ENCODE measurements at places on chromosomes 6 and 20. TPM values are rescaled to one million over a fixed set of nuclear protein-coding genes. Genes with fewer than 3 reads are reported as not detected.

RFX6 gene
- not detected for total RNA-seq

- no peak for DNase-seq
These were observed 517.5 kb downstream of the CDKAL1 start for GRCh38 chr6:21051777-21052176.

- no peak for DNase-seq
These were observed 2.7 kb downstream of the COL21A1 start for GRCh38 chr6:56244528-56245253.

DNA sequence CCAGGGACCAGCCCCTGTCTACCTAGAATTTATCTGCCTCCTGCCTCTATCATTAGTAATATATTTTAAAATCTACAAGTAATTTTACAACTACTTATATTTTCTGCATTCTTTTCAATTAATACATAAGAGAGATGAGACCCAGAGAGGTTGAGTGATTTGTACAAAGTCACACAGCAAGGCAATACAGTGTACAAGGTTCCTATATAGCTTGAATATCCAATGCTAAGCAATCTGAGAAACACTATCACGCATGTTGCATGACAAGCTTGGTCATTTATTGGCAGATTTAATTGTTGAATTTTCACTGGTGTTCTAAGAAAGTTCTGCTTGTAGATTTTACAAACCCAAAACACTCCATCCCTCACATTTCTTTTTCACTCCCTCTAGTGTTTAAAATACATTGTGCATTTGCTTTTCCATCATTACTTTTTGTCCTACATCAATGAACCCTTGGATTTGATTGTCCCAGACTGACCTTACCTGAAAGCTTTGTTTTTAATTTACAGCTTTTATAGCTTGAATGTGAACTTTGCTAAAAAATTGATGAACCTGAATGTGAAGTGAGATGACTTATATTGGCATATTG is 520.9 kb upstream of the CITED2 start:
- DNase-seq, result no peak

GRCh38 chr20:44572551-44573500 is 9.6 kb upstream of the PKIG start:
- DNase-seq, result peak; percentile 83

FAM8A1 gene
- total RNA-seq, result 4.8 TPM

MOCS1 gene
- total RNA-seq, result 16.9 TPM

DNA sequence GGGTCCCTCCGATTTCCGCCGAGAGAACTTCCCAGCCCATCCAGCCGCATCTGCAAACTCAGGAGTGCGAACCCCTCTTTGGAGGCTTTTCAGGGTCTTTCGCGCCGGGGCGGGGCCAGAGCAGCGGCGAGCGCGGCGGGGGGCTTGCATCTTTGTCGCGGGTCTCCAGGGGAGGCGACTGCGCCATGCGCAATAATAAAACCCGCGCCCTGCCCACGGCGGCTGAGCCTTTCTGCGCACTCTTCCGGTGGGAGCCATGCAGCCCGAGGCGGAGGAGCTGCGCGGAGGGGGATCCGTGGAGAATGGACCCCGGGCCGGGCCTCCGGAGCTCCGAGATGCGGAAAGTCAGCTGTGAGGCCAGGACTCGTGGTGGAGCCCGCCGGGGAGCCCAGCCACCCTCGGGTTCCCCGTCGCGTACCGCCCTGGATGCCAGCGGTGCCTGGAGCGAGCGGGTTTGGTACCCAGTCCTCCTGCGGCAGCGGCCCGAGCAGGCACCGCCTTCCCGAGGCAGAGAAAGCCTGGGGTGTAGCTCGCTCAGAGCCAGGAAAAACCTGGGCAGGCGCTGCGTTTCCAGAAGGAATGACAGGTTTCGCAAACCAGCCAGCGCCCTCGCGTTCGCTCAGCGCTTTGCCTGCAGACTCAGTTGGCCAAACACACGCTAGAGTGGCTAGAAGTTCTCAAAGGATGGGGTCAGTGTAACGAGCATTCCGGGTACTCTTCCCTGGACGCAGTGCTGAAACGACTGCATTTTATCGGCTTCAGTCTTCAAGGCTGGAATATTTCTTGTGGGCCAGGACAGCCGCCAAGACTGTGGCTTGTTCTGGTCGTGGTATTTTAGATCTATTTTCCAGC is 1.2 kb downstream of the AKAP12 start:
- peak; percentile 26 for DNase-seq

DNA sequence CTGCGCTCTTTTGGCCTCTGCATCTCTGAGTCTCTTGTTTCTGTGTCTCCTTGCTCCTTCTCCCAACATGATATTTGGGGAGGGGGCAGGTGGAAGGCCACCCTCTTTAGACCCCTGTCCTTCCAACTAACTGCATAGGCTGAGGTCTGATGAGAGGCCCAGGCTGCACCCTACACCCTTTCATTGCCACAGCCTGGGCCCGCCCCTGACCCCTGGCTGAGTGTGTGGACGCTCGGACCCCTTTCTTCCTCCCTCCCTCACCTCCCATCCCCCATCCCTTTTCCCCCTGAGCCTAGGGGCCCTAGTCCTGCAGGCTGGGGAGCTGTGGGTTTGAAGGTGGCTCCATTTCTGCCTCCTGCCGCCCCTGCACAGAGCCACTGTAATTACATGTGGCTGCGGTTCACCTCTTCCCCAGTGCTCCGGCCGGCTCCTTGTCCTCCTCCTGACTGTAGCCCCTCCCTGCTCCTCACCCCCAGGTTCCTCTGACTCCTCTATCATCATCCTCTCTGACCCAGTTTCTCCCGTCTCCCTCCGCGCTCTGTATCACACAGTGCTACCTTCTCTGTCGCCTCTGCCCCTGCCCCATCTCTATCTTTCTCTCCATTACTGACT is 6.8 kb downstream of the MDFI start:
- no peak for DNase-seq

MAFB gene
- not detected for total RNA-seq

DNA sequence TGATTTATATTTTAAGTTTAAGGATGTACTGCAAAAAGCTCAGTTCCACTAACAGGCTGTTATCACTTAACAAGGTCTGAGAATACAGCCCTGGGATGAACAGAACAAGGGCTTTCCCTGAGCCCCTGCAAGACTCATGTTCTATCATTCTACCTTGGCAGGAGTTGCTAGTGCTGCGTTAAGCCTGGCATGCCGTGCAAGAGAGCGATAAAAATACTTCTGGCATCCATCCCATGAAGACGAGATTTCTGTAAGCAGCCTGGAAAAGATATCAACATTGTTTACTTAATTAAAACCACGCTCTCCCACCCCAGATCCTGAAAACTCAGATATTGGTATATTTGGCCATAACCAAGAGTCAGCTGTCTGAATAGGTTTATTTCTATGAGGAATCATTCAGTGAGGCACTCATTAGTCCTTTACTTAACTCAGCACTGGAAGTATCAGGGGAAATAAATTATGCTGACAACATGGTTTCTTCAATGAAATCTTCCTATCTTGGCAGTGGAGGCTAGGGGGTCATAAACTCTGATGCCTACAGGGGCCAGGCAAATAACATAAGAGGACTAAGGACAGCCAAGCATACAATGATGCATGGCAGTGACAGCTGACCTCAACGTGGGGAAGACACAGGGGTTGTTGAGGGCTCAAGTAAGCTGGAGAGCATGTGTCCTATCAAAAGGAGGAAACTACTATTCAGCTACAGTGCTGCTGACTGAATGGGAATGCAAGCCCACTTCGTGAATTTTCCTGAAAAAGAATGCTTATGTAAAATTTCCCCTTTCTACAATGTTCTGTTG is 37.6 kb upstream of the LYRM2 start:
- DNase-seq, result no peak

DNA sequence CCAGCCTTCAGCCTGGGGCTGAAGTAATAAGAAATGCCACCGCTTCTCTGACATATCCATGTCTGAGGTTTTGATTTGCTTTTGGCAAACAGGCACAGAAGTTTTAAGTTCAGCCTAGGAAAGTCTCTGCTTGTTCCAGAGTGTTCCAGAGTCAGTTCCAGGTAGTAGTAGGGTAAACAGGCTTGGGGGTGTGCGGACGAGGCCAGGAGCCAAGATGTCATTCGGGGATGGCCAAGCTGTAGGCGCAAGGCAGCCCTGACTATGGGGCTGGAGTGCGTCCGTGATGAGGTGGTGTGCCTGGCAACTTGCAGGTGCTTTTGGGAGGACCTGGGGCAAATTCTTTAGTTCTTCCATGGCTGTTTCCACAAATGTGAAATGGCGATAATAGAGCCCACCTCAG is 60.3 kb downstream of the IRF4 start:
- no peak for DNase-seq

- no peak for DNase-seq
These were observed 46.3 kb downstream of the MCM8 start for GRCh38 chr20:5996765-5997164.

SMLR1 gene
- not detected for total RNA-seq

DNA sequence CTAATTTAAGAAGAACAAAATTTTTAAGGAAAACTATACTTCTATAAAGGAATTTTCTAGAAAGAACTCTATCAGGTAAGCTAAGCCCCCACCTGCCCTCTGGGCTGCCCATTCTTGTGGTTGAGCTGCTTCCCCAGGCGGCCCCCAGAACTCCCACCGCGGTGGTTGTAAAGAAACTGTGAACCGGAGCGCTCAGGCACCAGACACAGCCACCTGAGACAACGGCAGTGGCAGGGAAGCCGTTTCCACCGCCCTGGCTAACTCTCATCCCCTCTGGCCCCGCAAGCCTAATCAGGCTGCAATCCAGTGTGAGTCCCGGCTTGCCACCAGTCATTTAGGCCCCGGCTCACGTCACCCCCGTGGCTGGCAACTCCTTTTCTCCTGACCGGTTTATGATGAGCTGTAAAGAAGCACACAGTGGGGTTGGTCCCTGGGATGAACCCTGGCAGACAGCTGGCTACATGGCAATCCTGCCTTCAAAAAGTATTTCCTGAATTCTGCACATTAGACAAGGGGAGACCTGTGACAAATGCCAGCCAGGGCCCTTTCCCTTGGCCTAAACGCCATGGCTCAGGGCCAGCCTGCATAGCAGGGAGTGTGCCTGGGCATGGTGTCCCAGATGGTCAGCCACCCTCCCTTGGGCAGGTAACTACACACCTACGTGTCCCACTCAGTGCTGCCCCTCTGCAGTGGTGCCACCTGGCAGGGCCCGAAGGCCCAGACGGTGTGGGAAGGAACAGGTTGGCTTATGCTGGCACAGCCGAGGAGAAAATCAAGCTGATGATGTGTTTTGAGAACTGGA is 63.8 kb upstream of the GPR31 start:
- no peak for DNase-seq

- no peak for DNase-seq
These were observed 17.8 kb upstream of the CCR6 start for GRCh38 chr6:167105060-167105459.

DNA sequence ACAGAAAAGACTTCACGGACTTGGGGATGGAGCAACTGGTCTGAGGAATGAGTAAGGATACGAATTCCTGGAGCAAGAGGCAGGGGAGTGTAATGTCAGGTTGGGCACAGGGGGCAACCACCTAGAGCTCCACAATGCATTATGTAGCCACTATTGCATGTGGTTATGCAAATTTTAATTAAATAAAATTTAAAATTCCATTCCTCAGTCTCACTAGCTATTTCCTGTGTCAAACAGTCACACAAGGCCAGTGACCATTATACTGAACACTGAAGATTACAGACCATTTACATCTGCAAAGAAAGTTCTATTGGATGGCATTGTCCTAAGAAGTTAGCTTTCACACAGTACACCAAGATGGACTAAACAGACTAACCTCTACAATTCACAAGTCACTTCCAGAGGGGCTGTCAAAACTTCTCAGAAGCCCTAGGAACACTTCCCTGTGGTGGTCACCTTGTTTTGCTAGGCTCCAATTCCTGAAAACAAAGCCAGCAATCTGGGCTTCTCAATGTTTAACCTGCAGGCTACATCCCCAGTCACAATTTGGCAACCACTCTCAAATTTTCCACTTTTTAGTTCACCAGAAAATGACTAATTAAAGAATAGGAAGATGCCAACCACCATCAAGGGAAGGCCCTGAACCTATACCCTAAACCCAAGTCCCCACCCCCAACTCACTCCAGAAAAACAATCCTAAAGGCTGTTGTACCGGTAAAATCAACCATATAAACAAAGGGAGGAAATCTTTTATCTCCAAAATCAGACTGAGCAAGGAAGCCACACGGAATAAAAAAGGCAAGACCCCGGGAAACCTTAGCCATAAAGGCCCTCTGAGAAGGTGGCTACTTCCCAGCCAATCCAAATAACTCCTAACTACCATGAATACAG is 34.2 kb upstream of the C20orf203 start:
- peak; percentile 74 for DNase-seq

DNA sequence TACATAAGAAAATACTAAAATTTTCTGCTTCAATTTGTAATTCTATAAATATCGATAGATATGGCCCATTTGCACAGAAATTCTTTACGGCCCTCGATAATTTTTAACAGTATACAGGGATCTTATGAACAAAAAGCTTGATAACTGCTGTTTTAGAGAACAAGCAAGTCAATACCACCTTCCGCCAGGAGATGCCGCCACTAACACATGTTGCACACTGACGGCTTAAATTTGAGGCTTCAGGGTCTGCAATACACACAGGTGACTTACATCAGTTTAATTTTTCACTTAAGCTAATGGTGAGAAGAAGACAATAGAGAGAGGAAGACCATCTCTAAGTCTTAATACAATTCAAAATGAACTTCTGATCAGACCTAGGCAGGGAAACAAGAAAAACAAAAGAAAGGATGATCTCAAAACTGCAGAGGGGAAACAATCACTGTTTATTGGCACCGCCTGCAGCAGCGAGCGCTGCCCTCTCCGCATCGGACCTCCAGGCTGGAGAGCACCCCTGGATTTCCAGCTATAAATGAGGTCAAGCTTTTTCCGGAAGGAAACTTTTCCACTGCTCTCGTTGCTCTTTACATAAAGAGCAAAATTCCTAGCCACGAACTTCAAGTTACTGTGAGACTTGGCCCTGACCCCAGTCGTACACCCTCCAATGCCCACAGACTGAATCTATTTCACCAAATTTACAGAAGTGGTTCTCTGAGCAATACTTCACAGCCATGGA is 53.9 kb downstream of the OTOR start:
- DNase-seq, result peak; percentile 41

GRCh38 chr6:34888514-34888856 is 570 bp upstream of the ANKS1A start:
- DNase-seq, result no peak

TAAR9 gene
- total RNA-seq, result not detected

DNA sequence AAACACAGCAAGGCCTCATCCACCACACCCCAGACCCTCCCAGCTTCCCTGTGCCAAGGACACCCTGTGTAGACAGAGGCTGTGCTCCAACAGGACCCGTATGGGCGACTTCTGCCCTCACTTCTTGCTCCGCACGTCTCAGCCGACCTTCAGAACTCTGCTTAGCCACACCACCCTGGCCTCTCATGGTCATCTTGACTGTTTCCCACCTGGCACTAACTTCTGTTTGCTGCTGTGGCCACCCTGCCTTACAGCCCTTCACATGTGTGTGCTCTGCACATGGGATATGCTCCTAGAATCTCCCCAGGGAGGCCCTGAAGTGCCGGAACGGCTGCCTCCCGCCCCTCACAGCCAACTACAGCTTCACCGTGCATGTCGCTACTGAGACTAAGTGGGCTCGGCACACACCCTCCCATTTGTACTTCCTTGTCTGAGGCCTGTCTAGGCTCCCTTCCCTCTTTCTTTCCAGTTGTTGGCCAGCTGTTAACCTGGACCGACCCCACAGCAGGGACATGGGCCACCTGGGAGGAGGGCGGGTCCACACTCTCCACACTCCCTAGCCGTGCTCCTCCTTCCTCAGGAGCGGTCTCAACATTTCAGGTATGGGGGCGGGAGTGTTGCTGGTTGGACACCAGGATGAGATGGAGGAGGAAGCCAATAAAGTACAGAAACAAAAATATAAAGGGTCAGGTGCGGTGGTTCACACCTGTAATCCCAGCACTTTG is 69.6 kb downstream of the PYGB start:
- DNase-seq, result no peak
